ENCODE measurements at places on chromosomes 4 and X.

- no peak for DNase-seq
Observed at GRCh38 chr4:143559757-143560147, 46.2 kb downstream of the SMARCA5 start.

DNA sequence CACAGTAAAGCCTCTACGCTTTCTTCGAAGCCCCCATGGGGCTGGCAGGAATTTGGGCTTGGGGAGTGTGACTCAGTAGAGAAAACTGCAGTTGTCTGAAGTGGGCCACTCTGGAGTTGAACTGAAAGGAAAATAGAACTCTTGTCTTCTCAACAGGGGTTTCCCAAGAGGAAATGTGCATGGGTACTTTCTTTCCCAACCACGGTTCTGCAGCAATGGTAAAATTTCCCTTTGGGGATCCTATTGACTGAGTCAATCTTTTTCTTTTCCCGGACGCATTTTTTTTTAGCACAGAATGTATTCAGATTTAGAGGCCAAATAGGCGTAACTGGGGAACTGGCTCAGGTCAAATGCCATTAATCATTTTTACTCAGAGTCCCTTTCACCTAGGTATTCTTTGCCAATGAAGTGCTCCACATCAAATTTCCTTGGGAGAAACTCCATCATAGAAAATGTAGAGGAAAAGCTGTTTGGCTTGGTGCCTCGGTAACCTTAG, 269.3 kb downstream of the STIM2 start:
- DNase-seq, result no peak

DNA sequence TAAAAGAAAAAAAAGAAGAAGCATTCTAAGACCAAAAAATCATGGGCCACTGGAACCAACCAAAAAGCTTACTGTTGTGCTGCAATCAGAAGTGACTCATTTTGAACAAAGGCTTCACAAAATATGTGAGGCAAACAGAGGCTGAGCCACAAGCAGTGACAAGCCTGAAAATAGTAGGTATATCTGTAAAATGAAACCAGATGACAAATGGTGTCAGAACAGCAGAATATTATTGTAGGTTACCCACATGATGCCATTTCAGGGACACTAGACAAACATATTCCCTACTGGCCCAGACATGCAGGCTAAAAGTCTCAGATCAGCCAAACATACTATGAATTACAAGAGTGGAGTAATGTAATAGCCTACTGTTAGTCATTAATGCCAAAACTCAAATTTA, 1301.8 kb upstream of the DIAPH2 start:
- DNase-seq, result no peak

DNA sequence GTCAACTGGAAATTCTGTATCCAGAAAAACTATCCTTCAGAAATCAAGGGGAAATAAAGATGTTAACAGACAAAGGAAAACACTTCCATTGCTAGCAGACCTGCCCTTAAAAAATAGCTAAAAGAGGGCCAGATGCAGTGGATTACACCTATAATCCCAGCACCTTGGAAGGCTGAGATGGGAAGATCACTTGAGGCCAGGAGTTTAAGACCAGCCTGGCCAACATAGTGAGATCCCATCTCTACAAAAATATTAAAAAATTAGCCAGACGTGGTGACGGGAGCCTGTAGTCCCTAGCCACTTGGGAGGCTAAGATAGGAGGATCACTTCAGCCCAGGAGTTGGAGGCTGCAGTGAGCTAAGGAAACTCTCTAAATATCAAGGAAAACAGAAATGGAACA, 67.4 kb downstream of the CNOT6L start:
- DNase-seq, result no peak

DNA sequence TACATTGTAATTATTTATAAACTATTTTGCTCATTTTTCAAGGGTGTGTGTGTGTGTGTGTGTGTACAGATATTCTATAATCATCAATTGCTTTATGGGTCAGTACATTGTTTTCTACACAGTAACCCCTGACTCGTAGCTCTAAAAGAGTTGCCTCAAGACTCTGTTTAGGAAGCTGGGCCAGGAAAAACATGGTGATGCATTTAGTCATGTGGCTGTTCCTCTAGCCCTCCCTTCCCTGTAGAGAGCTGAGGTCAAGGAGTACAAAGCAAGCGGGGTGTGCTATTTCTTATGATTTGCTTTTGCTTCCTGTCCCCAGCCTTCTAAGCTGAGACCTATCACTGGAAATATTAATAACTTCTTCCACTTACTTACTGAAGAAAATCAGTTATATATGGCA, 34.8 kb upstream of the SPANXD start:
- DNase-seq, result no peak

DNA sequence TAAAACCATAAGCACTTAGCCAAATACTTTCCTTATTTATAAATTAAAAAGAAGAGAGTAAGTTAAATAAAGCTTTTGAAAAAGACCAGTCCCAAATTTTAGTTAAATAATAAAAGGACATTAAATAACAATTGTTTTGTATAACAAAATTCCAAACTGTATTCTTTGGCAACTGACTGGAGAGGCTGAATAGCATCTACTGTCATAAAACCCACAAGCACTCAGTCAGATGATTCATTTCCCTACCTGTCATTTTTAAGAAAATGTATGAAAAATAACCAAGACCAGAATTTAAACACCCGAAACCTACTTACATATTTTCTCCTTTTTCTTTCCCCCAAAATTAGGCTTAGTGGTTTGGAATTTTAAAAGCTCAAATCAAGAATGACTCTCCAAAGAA, 32.5 kb upstream of the SMIM10L2A start:
- DNase-seq, result no peak

DNA sequence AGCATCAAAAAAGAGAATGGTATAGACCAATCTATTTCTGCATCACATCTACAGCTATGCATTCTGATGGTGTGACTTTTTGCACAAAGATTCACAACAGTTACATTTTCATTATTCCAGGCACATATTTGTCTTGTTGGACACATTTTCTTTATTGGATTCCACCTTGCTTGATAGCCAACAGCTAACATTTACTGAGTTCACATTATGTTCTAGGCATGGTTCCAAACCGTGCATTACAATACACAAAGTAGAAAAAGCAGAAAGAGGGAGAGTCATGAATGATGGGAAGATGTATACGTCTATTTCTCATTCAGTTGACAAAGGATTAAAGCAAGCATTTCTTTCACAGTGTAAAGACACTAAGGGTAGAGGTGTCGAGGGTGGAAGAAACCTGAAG, 22.9 kb upstream of the CLGN start:
- no peak for DNase-seq

DNA sequence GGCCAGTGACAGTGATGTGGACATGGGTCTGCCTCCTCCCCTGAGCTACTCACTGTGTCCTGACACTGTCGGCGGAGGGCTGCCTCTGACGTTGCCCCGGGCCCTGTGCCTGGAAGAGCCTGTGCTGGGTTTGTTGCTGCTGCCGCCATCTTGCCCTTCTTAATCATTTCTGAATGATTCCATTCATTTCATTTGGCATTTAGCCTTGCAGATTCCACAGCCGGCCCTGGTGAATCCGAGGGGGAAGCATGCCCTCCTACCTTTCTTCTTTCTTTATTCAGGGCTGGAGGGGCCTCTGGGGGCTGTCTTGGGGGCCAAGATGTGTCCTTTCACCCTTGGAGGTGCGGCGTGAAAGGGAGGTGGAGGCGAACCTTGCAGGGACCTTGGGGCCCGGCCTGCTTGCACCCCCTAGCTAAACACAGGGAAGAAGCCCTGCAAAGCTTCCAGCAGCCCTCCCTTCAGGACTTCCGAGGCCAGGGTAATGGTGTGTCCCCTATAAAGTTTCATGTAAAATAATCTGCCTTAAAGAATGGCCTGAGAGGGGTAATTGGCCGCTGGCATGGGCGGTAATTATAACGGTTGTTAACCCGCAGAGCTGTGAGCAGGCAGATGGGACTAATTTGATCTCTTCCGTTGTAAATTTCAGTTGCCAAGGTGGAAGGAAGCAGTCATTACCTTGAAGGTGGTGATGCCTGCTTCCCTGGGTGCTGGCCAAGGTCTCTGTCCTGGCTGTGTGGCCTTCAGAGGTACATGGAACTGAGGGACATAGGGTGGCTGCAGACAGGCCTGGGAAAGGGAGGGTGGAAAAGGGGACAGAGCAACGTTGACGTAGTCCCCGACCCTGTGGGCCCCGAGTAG, 92.3 kb downstream of the PSAPL1 start:
- no peak for DNase-seq

- no peak for DNase-seq
Observed at GRCh38 chrX:109691277-109691676, 41.8 kb downstream of the ACSL4 start.

DNA sequence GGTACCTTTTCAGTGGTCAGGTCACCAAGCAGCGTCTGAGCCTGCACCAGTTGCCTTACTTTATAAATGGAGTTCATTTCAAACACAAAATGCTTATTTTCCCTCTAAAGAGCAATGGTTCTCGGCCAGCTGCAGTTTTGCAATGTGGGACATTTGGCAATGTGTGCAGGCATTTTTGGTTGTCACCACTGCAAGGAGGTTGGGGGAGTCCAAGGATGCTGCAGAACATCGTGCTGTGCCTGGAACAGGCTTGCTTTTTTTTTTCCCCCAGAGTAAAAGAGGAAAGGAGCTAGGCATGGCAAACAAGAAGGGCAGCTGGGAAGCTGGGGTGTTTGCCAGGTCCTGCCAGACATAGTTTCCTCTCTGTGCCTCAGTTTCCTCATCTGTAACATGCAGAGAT, 115.6 kb downstream of the GPR143 start:
- no peak for DNase-seq

GRCh38 chr4:152065545-152065944, 304.7 kb upstream of the GATB start:
- DNase-seq, result no peak

GRCh38 chr4:5804656-5805055, 88.2 kb downstream of the CRMP1 start:
- no peak for DNase-seq
